ENCODE measurements at places on chromosomes 11 and 22. TPM values are rescaled to one million over a fixed set of nuclear protein-coding genes. Genes with fewer than 3 reads are reported as not detected.
A peak's percentile ranks its signal among the peaks of the same experiment; 100 is the strongest.

FGF19 gene
- 14.8 TPM for total RNA-seq

CLCF1 gene
- total RNA-seq, result 0.57 TPM

ADM2 gene
- total RNA-seq, result 8.0 TPM

KIRREL3 gene
- total RNA-seq, result 0.32 TPM

DNA sequence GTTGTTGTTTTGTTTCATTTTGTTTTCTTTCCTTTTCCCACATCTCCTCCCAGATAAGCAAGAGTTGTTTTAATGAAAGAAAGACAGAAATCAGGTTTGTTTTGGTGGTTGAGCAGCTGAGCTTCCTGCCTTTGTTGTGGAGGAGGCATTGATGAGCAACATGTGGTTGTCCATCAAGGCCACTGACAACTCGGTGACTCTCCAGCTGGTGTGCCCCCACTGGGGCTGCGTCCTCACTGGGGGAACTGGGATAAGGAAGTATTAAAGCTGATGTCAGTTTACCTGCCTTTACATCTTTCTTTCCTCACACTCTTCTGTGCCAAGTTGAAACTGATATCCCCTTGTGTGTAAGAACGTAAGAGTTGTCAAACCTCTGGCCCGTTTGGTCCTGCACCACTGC lies 5.9 kb downstream of the VPS26B start:
- DNase-seq, result no peak
- H3K27me3 ChIP-seq, result peaks cover 6% of the 10 kb centered on the region
- no peak overlapping the region for H3K4me3 ChIP-seq
- H3K27ac ChIP-seq, result no peak overlapping the region

DNA sequence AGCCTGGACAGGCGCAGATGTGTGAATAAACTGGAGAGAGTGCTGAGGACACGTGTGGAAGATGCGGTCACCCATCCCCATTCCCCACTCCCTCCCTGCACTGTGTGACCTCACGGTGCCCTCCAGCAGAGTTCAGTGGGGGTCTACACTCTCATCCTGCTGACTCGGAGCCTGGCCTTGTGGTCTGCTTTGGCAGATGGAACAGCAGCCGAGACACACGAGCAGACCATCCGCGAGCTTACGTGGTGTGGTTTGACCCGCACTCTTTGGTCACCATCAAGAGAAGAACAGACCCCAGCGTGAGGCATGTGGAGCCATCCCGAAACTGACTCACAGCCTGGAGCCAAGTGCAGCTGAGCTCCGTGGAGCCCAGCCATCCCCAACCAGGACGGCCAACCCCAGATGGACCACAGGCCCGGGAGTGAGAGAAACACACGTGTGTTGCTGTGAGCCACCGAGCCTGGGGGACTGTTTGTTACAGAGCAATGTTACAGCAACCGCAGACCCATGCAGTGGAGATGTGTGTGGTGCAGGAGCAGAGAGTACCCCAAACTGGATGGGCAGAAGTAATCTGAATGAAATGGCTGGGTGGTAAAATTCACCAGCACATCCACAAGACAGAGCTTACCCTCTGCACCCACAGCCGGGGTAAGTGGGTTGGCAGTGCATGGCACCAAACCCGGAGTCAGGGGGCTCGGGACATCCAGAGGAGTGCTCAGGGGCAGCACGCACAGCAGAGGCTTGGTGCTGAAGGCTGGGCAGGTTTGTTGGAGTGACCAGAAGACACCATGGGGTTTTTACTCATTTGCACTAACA lies 90.7 kb downstream of the RTL6 start:
- peaks cover 6% of the 10 kb centered on the region for H3K4me1 ChIP-seq
- no peak overlapping the region for H3K27ac ChIP-seq
- H3K36me3 ChIP-seq, result no peaks in the 10 kb centered on the region
- DNase-seq, result no peak
- no peak overlapping the region for H3K4me3 ChIP-seq

DNA sequence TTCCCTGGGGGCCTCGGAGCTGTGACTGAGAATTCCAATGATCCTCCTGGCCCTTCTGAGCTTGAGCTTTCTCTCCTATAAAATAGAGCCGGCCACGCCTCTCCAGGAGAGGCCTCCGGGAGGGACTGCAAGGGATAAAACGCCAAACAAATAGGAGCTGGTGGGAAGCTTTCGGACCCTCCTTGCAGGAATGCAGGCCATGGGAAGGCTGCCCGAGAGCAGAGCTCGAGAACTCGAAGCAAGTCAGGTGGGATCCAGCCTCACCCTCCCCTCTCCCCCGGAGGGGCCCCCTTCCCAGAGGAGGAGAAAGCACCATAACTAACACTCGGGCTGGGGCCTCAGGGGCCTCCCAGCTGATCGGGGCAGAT lies 34.6 kb downstream of the FLRT1 start:
- H3K36me3 ChIP-seq, result no peaks in the 10 kb centered on the region
- H3K4me1 ChIP-seq, result peaks cover 3% of the 10 kb centered on the region
- no peak overlapping the region for H3K4me3 ChIP-seq

GRCh38 chr11:110525883-110526282 lies 96.1 kb downstream of the FDX1 start:
- H3K27ac ChIP-seq, result no peak overlapping the region
- DNase-seq, result no peak
- no peaks in the 10 kb centered on the region for H3K27me3 ChIP-seq
- no peaks in the 10 kb centered on the region for H3K36me3 ChIP-seq
- H3K4me3 ChIP-seq, result no peak overlapping the region

GRCh38 chr11:123429336-123429735 lies 733 bp upstream of the GRAMD1B start:
- H3K4me3 ChIP-seq, result peak overlapping the region; percentile 31
- H3K4me1 ChIP-seq, result peaks cover 14% of the 10 kb centered on the region
- no peak for DNase-seq
- no peaks in the 10 kb centered on the region for H3K27me3 ChIP-seq
- H3K36me3 ChIP-seq, result no peaks in the 10 kb centered on the region
- no peak overlapping the region for H3K27ac ChIP-seq

All from H1 (cell line).